ENCODE measurements at places on chromosomes 4 and X. TPM values are rescaled to one million over a fixed set of nuclear protein-coding genes. Genes with fewer than 3 reads are reported as not detected.

DNA sequence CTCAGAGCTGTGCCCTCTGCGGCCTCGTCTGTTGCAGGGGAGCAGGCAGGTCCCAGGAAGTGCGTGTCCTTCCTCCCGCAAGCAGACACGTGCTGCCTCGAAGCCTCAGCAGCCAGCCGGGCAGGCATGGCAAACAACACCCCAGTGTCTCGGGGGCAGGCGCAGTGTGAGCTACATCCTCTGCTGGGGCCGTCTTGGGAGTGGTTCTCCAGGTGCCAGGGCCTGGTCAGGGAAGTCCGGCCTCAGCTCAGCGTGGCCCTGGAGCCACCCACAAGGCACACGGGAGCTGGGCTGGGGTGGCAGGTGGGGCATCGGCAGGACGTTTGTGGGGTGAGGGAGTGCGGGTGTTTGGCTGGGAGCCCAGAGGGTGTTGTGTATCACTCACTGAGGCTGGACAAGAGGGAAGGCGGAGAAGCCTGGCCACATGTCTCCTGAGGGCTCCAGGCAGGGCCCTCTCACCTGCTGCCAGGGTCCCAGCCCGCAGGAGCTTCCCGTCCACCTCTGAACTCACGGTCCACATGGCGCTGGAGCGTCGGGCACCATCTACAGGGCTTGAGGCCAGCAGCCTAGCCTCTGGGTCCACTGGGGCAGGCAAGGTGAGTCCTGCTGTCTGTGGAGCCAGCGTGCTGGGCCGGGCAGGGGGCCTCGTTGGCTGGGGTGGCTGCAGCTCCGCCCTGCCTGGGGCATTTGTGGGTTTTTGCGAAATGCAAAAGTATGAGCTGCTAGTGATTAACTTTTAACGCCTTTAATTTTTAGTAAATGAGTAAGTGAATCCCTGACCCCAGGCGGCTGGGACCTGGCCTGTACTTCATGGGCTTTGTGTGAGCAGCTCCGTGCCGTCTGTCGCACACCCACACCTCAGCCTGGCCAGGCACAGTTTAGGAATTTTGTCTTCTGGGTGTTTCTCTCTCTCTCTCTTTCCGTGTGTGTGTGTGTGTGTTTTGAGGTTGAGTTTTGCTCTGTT lies 17.3 kb upstream of the UVSSA start:
- DNase-seq: no peak

CXCL9 gene
- 1.4 TPM for total RNA-seq

GABRQ gene
- not detected for total RNA-seq

FMR1 gene
- 51.2 TPM for total RNA-seq

Measured in upper lobe of right lung (tissue), 1 donor.